DMS53 (cell line): ENCODE measurements at places on chromosomes 7 and 10.
A peak's percentile ranks its signal among the peaks of the same experiment; 100 is the strongest.

DNA sequence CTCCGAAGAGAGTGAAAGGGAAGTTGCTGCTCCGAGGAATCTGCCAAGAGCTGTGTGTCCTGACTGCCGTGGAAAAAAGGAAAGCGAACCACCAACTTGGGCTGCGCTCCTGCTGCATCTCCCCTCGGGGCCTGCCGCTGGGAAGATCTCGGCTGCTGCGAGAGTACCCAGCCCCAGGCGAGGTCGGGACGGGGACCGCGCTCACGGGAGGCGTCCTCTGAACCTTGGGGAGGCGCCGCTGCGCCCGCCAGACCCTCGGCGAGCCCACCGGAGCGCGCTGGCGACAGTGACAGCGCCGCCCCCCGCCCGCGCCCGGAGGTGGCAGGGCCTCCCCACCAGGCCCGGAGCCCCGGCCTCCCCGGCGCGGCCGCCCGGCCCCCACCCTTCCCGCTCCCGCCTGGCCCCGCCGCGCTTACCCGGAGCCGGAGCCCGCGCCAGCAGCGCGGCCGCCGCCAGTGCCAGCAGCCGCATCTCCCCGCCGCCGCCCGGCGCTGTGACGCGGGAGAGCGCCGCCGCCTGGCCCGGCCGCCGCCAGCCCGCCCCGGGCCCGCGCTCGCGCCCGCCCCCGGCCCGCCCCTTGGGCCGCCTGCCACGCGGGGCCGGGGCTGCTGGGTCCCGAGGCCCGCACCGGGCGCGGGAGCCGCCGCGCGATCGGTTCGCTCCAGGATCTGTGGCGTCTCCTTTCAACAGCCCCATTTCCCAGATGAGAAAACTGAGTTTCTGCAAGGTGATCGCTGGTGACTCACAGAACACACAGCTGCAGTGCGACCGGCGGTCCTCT is at the start of gene VSTM4:
Gene VSTM4 (minus strand): TSS at position 508 of the 781 bp plus-strand sequence. CDS start 37 bp downstream, at position 471.
- DNase-seq = peak; percentile 70

GRCh38 chr7:43692582-43693373 is 36.5 kb downstream of the COA1 start:
- peak; percentile 28 for DNase-seq

- no peak for DNase-seq
These were observed 21.5 kb downstream of the LRRN3 start for GRCh38 chr7:111112439-111112838.

DNA sequence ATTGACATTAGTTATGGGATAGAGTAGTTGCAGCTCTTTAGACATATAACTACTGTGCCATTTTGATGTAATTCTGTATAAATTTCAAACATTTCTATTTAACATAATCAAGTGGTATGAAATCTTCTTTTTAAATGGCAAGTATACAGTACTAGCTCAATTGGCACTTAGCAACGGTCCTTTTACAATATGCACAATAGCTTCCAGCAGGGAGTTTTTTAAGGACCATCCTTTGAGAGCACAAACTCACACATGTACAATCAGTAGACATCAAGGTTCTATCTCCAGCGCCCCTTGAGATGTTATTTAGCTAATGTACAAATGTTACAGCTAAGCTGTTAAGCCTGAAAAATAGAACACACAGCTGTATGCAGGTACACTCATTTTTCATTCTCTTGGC is 480.7 kb downstream of the TFEC start:
- DNase-seq = no peak

- no peak for DNase-seq
These were observed 258.3 kb downstream of the SNX13 start for GRCh38 chr7:17681965-17682364.

DNA sequence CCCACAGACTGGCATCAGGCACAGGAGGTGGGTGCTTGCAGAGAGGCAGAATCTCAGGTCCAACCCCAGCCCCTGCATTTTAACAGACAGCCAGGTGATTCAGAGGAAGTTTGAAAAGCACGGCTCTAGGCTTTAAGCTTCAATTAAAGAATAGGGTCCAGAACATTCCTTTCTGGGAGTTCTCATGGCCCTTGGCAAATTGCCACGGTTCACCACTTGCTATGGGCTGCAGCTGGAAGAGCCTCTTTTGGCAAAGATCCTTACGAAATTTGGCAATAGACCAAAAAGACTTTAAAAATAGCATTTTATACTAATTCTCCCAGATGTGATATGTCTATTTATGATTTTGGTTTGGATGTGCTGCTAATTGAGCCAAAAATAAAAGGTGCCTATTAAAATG is 148.1 kb downstream of the ITGA8 start:
- DNase-seq = no peak

GRCh38 chr10:21424459-21424861 is 101.0 kb downstream of the SKIDA1 start:
- DNase-seq = no peak

DNA sequence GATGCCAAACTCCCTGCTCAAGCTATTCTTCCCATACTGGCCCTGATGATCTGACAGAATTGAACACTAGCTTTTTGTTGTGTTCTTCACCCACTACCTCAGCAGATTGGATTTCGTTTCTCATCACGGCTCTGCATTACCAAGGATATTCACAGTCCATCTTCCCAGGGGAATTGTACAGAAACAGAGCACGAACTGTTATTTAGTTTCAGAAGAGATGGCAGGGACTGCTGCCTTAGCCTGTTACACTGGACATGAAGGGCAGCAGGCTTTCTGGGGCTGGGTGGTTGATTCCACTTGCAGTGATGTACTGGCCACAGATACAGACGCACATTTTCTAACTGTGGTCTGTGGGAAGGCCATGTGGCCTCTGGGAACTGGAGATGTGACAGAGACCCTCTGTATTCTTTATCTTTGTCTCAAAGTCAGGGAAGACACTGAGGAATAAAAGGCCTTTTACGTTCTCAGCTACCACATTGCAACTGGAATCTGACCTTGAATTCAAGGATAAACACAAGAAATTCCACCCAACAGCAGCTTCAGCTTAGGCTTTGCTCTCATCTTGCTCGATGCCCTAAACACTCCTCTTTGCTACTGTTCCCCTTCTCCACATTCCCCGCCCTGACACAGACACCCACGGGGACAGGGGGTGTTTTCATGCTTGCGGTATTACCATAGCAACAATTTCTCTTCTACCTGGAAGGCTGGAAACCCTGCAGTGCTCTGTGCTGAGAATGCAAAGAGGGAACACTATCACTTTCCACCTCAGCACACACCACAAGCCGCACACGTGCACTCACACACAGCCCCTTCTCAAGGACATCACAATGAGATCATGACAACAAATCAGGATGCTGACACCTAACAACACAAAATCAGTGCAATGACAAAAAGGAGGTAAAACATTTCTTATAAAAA is 81.7 kb downstream of the RNF216 start:
- DNase-seq = peak; percentile 20

- DNase-seq = peak; percentile 46
These were observed 36.7 kb downstream of the DNAH11 start for GRCh38 chr7:21579341-21580072.

DNA sequence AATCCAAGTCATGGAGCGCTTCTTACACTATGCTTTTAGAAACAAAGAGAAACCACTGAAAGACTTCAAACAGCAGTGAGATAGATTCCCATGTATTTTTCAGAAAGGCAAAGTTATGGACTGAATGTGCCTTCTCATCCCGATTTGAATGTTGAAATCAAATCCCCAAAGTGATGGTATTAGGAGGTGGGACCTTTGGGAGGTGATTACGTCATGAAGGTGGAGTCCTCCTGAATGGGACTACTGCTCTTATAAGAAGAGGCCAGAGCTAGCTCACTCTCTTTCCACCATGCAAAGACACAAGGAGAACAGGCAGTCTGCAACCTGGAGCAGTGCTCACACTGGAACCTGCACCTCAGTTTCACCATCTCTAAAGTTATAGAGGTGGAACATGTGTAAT is 1279.8 kb downstream of the GATA3 start:
- no peak for DNase-seq

- DNase-seq = no peak
These were observed 23.9 kb upstream of the ZMIZ1 start for GRCh38 chr10:79044846-79045245.
